ENCODE measurements at places on chromosomes 7 and 10. TPM values are rescaled to one million over a fixed set of nuclear protein-coding genes. Genes with fewer than 3 reads are reported as not detected.

The MACROH2A2 gene
- total RNA-seq: 3.9 TPM

DNA sequence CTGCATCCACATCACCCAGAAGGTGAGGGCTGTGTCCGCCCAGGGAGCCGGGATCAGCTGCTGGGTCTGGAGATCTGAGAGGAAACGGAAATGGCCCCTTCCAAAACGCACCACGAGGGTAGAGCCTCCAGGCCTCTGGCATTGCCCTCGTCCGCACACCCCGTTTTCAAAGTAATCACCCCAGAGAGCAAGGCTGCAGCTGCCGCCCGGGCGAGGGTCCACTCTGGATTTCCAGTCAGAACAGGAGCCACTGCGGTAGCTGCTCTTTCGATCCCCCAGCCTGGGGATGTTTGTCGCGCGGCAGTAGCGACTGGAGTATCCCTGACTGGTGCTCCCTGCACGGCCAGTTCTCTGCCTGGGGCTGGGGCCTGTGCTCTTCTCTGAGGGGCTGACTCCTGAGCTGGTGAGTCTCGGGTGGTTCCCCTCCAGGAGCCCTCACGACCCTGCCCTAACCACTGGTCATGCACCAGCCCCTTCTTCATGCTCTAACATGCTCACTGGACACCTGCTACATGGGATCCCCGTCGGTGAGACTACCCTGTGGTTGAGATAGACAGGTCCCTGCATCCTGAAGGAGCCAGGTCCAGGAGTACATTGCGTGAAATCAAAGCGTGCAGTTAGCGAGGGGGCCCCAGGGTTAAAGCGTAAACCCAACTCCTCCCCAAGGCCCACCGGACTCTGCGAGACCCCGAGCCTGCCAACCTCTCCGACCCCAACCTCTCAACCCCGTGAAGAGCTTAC, 99.2 kb downstream of the FOXL3 start:
- DNase-seq: no peak
- H3K27me3 ChIP-seq: no peaks in the 10 kb centered on the region
- H3K27ac ChIP-seq: no peak overlapping the region

GRCh38 chr7:41685684-41686083, 17.2 kb downstream of the INHBA start:
- H3K4me1 ChIP-seq: no peaks in the 10 kb centered on the region
- no peak overlapping the region for H3K4me3 ChIP-seq
- H3K36me3 ChIP-seq: no peaks in the 10 kb centered on the region
- no peak overlapping the region for H3K27ac ChIP-seq
- no peak for DNase-seq

DNA sequence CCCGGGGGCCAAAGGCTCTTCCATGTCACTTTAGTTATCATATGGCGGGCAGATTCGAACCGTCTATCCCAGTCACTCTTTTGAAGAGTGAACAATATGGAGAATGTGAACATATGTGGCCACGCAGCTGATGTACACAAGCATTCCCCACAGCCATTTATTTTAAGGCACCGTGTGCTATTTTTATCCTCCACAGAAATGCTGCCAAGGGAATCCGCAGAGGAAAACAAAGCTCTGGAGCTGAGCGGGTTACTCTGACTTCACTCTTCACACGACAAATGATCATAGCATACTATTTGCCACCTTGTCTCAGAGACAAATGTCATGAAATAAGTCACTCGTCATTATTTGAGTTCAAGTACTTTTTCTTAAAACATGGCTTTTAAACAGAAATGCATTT, 100.3 kb downstream of the CTBP2 start:
- H3K27me3 ChIP-seq: peaks cover 34% of the 10 kb centered on the region
- H3K4me3 ChIP-seq: no peak overlapping the region
- no peaks in the 10 kb centered on the region for H3K36me3 ChIP-seq

GRCh38 chr10:350981-351501, 215.8 kb downstream of the ZMYND11 start:
- DNase-seq: no peak
- no peak overlapping the region for H3K27ac ChIP-seq
- no peaks in the 10 kb centered on the region for H3K36me3 ChIP-seq
- peaks cover 26% of the 10 kb centered on the region for H3K4me1 ChIP-seq
- H3K27me3 ChIP-seq: no peaks in the 10 kb centered on the region
